Muscle of leg (tissue), 16 donors: ENCODE measurements at places on chromosomes 1 and 21. TPM values are rescaled to one million over a fixed set of nuclear protein-coding genes. Genes with fewer than 3 reads are reported as not detected.

GRCh38 chr1:228065543-228066347 is 16.8 kb upstream of the ARF1 start:
- no peak for DNase-seq

The C1orf52 gene
- polyA plus RNA-seq, result 29.3 TPM

DNA sequence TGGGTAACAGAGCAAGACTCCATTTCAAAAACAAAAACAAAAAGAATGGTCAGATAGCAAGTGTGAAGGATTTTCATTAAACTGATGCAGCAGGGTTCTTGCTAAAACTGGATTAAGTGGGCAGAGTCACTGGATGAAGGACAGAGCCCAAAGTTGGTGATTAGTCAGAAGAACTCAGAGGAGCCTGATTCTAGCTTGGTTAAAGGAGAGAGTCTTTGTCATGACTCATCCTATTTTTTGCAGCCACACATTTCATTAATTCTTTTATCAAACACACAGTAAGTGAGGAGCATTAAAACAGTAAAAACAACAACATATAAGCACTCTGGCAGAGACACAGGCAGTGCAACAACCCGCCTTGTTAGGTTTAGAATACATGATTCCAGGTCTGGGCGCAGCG is 56.0 kb upstream of the EDARADD start:
- no peak for DNase-seq

The PIP5K1A gene
- polyA plus RNA-seq, result 35.4 TPM

- no peak for DNase-seq
Measured at GRCh38 chr1:73511038-73511437, 686.9 kb downstream of the LRRIQ3 start.

GRCh38 chr21:28068455-28069358 is 924.0 kb downstream of the LTN1 start:
- peak; percentile 67 for DNase-seq

The RNU5D-1 gene
- polyA plus RNA-seq, result not detected

The CD1E gene
- not detected for polyA plus RNA-seq

GRCh38 chr1:43366601-43367025 is 1.2 kb downstream of the ELOVL1 start:
- no peak for DNase-seq

DNA sequence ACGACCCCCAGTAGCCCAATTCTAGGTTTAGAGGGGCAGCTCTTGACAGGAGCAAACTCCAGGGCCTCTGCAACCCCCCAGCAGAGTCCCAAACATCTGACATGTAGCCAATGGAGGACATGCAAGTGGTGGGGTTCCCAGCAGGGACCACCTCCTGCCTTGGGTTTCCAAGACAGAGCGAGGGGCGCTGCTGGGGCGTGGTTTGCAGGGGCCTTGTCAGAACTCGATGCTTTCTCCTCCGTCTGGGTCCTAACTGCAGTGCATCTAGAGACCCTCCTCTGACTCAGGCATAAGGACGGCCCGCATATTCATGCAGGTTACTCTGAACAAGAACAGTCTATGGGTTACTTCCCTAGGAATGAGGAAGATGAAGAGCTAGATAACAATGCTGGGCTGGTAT is 17.2 kb downstream of the EPHX1 start:
- no peak for DNase-seq

DNA sequence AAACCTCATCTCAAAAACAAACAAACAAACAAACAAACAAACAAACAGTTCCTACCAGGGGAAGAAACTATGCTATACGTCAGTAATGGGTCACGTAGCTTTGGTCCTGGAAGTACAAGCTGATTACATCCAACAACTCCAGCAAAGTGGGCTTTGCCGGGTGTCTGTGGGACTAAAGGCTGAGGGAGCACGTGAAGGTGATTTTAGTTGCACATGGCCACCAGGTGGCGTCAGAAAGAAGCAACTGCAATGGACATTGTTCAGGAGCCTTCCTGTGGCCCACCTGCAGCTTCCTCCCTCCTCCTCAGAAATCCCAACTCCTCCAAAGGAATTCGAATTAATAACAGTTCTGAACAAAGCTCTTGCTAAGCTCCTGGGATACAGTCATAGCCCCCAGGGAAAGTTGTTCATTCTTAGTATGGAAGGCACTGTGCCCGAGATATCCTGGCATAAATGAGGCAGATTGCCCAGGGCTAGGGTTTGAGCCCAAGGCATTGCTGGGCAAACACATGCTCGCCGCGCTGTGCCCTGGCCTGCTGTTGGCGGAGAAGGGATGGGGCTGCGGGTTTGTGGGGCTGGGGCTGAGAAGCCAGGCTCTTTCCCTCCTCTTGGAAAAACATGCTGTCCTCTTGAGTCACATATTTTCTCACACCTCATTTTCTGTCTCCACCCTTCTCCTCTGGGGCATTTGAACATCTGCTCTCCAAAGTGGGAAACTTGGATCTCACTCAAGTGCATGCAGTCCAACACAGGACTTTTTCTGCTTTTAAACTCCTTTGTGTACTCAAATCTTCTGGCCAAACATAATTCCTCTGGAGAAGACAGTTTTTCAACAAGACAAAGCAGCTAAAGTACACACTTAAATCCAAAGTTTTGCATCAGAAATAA is 28.6 kb downstream of the AKNAD1 start:
- DNase-seq, result peak; percentile 98

- peak; percentile 95 for DNase-seq
Measured at GRCh38 chr1:160410406-160411005, 10.1 kb downstream of the VANGL2 start.

GRCh38 chr1:151513626-151514121 is 2.5 kb downstream of the CGN start:
- DNase-seq, result no peak

- peak; percentile 82 for DNase-seq
Measured at GRCh38 chr21:35005560-35006224, 43.4 kb downstream of the RUNX1 start.

The ARHGEF10L gene
- 22.4 TPM for polyA plus RNA-seq

The RYR2 gene
- 2.9 TPM for polyA plus RNA-seq

DNA sequence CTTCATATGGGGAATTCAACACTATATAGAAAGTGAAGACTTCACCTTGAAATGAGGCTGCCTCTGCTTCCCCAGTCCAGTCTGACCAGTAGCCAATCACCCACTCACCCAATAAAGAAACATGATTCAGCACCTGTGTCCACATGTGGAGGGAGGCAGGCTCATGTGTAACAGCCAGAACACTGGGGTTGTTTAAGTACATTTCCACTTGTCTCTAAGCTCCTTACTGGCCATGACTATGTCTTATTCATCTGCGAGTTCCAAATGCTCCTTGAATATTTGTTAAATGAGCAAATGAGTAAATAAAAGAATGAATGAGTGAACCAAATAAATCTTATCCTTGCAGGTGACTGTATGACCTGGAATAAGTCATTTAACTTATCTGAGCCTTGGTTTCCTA is 100.1 kb downstream of the BRINP2 start:
- no peak for DNase-seq

- no peak for DNase-seq
Measured at GRCh38 chr1:56849750-56850149, 4.8 kb upstream of the C8A start.

DNA sequence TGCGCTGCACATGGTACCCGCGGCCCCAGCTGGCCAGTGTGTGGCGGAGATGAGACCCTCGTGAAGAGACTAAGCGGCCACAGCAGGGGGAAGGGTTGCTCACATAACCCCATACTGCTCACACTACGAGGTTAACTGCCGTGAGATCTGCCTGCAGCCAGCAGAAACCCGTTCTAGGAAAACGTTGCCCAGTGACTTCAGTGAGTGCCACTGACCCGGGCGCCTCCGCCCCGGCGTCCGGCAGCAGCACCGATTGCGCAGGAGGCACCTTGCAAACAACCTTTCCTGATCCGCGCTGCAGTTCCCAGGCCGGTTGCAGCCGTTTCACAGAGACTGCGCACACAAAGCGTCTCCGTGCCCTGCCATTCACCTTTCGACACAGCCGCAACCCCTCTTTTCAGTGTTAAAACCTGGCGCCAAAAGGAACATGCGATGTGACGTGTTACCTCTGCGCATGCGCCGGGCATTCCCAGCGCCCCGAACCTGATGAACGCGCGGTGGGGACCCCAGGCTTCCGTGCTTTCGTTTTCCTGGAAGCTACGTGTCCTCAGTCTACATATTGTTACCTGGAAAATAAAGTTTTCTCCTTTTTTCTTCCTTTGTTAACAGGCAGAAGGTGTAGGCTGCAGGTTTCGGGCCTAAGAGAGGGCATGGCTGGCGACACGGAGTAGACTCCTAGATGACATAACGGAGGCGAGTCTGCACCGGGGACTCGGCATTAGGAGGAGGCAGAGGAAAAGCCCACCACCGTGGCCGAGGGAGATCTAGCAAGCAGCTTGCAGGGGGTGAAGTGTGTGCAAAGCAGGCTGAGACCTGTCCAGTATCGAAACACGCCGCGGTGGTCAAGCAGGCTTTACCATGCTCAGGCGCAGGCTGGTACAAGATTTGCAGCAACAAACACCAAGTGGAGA is 8.9 kb downstream of the VPS26C start:
- DNase-seq, result peak; percentile 80

The HRNR gene
- 0.03 TPM for polyA plus RNA-seq

The KRTAP13-2 gene
- not detected for polyA plus RNA-seq

The TP73 gene
- 2.2 TPM for polyA plus RNA-seq
